ENCODE measurements at places on chromosomes 5 and 9.
A peak's percentile ranks its signal among the peaks of the same experiment; 100 is the strongest.

DNA sequence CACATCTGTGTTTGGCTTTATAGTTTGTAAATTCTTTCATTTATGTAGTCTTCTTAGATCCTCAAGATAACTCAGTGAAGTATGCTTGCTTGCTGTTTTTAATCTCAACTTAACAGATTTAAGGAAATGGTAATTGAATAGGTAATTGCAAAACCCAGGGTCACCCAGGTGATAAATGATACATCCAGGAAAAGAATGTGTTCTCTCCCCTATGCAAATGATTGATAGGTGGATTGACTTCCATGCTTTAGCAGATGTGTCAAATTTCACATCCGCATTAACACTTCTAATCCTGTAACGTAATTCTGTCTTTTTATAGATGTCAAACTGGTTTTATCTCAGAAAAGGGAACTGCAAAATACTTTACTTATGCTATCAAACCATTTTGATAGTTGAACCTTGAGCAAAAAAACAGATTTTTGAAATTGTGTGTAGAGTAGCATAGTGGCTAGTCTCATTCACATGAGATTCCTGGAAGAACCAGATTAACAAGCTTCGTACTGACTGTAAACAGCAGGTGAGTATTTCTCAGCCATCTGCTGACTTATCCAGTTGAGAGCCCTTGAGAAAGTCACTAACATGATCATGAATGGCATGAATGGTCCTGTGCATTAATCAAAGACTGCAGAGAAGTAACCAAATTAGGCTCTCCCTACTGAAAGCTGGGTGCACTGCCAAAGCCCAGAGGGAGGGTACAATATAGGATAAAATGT is 86.7 kb upstream of the PAM start:
- DNase-seq: no peak

- no peak for DNase-seq
Measured at GRCh38 chr5:72152545-72152944, 45.3 kb downstream of the MAP1B start.

DNA sequence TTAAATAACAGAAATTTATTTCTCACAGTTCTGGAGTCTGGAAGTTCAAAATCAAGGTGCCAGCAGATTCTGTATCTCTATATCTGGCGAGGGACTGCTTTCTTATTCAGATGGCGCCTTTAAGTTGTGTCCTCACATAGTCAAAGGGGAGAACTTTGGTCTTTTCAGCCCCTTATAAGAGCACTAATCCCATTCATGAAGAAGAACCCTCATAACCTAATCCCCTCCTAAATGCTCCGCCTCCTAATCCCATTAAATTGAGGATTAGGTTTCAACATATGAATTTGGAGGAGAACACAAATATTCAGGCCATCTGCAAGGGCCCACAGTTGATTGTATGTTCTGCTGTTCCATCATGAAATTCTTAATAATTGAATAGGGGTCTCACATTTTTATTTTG is 10.8 kb upstream of the CCDC152 start:
- no peak for DNase-seq

- DNase-seq: no peak
Measured at GRCh38 chr5:8827696-8828095, 718.2 kb downstream of the SEMA5A start.

GRCh38 chr5:146342882-146343865 is 4.5 kb downstream of the POU4F3 start:
- DNase-seq: no peak

DNA sequence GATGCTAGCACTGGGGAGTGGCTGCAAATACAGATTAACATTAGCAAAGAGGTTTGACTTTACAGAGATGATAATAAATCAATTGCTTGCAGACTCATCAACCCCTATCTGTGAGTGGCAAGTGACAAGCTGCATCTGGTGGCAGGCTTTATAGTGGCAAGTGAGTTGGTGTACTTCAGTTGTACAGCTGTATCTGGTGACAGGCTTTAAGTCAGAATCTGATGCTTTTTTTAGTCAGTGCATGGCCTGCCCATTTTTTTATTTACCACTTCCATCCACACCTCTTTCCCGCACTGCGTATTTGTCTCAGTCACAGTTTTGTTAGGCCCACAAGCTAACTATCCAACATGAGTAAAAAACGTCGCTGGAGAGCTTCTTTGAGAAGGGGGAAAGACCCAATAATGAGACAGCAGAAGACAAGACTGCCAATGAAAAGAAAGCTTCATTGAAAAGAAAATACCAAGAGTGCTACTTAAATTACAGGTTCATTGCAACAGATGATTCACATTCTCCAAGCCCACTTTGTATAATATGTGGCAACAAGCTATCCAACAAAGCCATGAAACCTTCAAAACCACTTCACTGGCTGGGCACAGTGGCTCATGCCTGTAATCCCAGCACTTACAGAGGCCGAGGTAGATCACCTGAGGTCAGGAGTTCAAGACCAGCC is 23.1 kb downstream of the ANP32B start:
- DNase-seq: no peak

DNA sequence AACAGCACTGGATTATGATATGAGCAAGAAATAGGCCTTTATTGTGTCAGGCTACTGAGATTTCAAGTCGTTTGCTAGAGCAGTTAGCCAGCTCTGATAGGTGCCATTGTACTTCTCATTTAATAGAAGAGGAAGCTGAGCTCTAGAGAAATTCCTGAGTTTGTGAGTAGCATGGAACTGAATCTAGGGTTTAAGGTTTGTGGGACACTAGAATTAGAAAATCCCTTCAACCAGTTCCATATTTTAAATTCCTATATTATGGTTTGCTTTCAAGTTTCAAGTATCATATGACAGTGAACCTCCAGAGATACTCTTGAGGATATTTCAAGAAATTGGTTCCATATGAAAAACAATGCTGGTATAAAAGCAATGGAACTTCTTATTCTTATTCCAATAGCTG is 87.6 kb downstream of the ANKRD55 start:
- DNase-seq: no peak

DNA sequence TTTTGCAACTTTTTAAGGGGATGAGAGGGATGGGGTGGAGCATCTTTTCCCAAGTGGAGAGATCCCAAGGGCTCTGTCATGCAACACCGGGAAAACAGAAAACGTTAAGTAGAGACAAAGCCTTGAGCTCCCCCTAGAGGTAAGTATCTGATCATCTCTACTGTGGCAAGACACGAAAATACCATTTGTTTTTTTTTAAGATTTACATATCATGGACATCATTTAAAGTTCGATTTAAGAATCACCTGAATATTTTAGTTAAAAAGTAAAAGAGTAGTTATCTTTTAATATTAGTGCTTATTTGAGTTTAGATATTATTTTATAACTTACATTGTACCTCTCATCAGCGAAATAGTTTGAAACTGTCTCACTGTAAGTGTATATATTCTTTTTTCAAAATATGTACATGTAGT is 200.4 kb downstream of the LRRC70 start:
- DNase-seq: peak; percentile 41

- DNase-seq: no peak
Measured at GRCh38 chr9:93077811-93078210, 18.2 kb upstream of the CARD19 start.

DNA sequence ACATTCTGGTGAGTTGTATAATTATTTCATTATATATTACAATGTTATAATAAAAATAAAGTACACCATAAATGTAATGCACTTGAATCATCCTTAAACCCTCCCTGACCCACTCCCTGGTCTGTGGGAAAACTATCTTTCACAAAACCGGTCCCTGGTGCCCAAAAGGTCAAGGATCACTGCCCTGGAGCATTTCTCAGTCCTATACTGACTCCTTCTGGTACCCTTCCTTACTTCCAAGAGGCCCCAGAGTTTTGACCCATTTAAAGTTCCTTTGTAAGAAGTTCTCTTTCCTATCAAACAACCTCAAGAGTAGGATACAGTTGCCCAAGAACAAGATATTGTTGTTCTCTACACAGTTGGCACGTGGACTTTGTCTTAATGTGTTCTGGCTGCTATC is 88.9 kb upstream of the TRPM3 start:
- DNase-seq: no peak

- no peak for DNase-seq
Measured at GRCh38 chr5:40401284-40402006, 278.3 kb upstream of the PTGER4 start.

Data from CD4-positive, alpha-beta T cell treated with Interleukin-12 subunit alpha and Interleukin-12 subunit beta, for 1 hour (primary cell).